ENCODE measurements at places on chromosomes 12 and 14.

DNA sequence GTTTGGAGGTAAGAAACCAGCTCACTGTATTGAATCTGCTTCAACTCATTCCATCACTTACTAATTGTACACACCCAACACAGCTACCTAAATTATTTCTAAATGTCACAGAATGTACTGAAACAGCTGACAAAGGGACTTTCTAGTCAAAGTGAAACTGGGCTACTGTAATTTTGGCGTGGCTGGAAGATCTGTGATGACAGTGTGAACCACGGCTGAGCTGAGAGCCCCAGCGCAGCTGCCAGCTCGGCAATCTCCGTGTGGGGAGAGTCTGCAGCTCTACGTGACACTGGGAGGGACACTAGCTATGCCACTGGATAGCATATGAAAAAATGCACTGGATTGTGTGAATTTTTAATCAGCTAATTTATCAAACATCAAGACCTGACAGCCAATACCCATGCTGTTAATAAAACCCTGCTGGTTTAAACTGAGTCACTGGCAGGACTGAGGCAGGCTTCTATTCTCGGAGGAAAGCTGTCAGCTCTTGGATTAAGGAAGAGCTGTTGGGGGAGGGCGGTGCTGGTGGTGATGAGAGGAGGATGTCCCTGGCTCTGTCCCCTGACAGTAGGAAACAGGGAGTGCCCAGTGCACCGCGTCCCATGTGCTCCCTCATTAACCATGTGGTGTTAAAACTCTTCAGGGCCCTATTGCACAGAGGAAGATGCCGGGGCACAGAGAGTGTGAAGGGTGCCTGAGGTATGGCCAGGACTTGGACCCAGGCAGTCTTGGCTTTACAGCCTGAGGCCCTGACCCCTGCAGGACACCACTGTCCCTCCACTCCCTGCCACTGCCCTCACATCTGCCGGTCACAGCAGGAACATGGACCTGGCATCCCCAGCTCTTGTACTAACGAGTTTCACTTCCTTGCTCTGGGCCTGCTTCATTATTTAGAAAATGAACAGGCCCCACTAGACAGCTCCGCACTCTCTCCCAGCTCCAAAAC lies 13.3 kb downstream of the SLC15A4 start:
- peak; percentile 78 for DNase-seq
- no peak overlapping the region for H3K4me3 ChIP-seq
- H3K27me3 ChIP-seq: no peaks in the 10 kb centered on the region
- H3K4me1 ChIP-seq: peaks cover 48% of the 10 kb centered on the region
- peaks cover 61% of the 10 kb centered on the region for H3K36me3 ChIP-seq
- H3K27ac ChIP-seq: peak overlapping the region; percentile 78

GRCh38 chr12:113302886-113303640 lies 31.8 kb downstream of the SLC8B1 start:
- peak overlapping the region; percentile 11 for H3K27ac ChIP-seq
- peaks cover 8% of the 10 kb centered on the region for H3K4me1 ChIP-seq
- H3K27me3 ChIP-seq: no peaks in the 10 kb centered on the region
- H3K4me3 ChIP-seq: no peak overlapping the region

DNA sequence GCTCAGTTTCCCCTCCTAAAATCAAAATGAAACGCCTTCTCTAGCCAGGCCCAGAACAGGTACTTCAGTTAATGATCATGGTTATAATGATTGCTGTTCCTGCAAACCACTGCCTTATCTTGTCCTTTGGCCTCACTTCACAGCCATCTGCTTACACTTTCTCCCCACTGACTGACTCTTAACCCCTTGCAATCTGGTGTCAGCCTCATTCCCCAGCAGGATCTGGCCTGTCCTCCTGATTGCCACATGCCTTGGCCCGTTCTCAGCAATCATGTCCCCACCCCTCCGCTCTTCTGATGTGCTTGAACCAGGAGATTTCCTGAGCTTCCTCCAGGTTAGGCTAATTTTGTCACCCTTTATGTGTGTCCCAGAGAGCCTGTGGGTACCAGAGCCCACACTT lies 64.5 kb downstream of the KCNA1 start:
- no peak for DNase-seq
- no peaks in the 10 kb centered on the region for H3K4me1 ChIP-seq
- no peak overlapping the region for H3K4me3 ChIP-seq

- no peaks in the 10 kb centered on the region for H3K4me1 ChIP-seq
- H3K27me3 ChIP-seq: no peaks in the 10 kb centered on the region
- no peaks in the 10 kb centered on the region for H3K36me3 ChIP-seq
- no peak overlapping the region for H3K27ac ChIP-seq
- no peak for DNase-seq
- no peak overlapping the region for H3K4me3 ChIP-seq
These were observed 14.6 kb upstream of the MIA2 start for GRCh38 chr14:39219075-39219499.

DNA sequence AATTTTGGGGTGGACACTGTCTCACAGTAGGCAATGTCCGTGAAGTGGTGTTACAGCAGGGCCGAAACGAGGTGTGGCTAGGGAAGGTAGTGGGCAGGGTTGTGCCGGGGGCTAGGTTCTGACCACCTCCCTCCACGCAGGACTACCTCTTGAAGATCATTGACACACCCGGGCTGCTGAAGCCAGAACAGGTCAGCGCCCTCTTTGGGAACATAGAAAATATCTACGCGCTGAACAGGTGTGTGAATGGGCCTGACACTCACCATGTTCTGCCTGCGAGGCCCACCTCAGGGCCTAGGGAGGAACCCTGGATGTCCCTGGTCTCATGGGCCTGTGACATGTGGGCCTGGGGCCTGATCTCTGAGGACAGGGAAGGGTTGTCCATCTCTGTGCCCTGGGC lies 24.6 kb downstream of the PLEKHG3 start:
- DNase-seq: no peak
- peaks cover 52% of the 10 kb centered on the region for H3K36me3 ChIP-seq
- peaks cover 5% of the 10 kb centered on the region for H3K4me1 ChIP-seq
- no peaks in the 10 kb centered on the region for H3K27me3 ChIP-seq
- no peak overlapping the region for H3K27ac ChIP-seq
- no peak overlapping the region for H3K4me3 ChIP-seq

- no peaks in the 10 kb centered on the region for H3K36me3 ChIP-seq
- peaks cover 7% of the 10 kb centered on the region for H3K27me3 ChIP-seq
- no peak overlapping the region for H3K27ac ChIP-seq
- H3K4me3 ChIP-seq: no peak overlapping the region
- DNase-seq: no peak
These were observed 32.6 kb downstream of the NUAK1 start for GRCh38 chr12:106106061-106106566.

DNA sequence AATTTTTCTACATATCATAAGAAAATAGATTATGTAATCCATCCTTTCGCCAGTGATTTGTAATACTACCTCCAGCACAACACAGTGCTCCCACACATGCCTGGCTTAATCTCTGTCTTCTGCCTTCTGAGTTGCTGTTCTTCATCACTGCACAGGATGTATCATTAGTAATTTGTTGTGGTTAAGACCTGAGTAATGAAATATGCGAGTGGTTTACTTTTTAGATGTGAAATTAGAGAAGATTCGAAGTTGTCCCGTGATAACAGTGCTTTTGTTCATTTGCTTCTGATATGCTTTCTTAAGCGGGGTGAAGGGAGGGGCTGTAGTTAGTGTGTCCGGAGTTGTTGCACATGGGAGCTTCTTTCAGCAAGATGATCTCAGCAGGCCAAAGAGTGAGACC lies 18.1 kb downstream of the KRT85 start:
- H3K4me3 ChIP-seq: no peak overlapping the region
- no peaks in the 10 kb centered on the region for H3K27me3 ChIP-seq
- DNase-seq: no peak
- no peak overlapping the region for H3K27ac ChIP-seq

DNA sequence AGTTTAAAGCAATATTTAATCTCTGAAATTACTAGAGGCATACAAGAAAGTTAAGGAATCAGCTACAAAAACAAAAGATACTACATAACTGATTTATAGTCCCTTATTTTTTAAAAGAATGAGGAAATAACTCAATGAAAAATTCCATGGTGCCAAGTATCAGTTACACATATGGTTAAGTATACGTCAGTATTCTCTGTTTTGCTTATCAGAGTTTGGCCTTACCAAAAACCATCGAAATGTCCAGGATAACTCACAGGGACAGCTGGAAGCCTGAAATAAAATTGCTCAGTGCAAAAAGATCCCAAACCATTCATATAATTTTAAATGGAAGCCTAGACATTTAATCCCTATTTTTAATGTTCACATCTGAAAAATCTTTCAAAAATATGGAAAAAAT lies 3.6 kb downstream of the CFL2 start:
- no peak overlapping the region for H3K4me3 ChIP-seq
- DNase-seq: no peak
- H3K4me1 ChIP-seq: peaks cover 11% of the 10 kb centered on the region

DNA sequence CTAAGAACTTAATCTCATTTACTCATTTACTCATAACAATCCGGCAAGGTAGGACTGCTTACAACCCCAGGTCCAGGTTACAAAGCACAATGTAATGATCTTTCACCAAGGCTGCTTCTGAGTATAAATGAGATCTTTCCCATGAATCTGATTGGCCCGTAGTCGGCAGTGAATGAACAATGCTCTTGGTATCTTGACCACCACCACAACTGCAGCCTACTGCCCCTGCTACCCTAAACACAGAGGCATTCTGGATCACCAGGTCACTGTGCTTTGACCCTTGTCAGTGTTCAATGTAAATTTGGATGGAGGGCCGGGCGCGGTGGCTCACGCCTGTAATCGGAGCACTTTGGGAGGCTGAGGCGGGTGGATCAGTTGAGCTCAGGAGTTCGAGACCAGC lies 15.9 kb downstream of the FAM181A start:
- H3K4me1 ChIP-seq: peaks cover 12% of the 10 kb centered on the region
- no peak overlapping the region for H3K4me3 ChIP-seq
- no peak overlapping the region for H3K27ac ChIP-seq
- H3K27me3 ChIP-seq: peaks cover 8% of the 10 kb centered on the region
- no peak for DNase-seq
